ENCODE measurements at places on chromosomes 1 and 21. TPM values are rescaled to one million over a fixed set of nuclear protein-coding genes. Genes with fewer than 3 reads are reported as not detected.
A peak's percentile ranks its signal among the peaks of the same experiment; 100 is the strongest.

Gene CACHD1
- 3.5 TPM for total RNA-seq

DNA sequence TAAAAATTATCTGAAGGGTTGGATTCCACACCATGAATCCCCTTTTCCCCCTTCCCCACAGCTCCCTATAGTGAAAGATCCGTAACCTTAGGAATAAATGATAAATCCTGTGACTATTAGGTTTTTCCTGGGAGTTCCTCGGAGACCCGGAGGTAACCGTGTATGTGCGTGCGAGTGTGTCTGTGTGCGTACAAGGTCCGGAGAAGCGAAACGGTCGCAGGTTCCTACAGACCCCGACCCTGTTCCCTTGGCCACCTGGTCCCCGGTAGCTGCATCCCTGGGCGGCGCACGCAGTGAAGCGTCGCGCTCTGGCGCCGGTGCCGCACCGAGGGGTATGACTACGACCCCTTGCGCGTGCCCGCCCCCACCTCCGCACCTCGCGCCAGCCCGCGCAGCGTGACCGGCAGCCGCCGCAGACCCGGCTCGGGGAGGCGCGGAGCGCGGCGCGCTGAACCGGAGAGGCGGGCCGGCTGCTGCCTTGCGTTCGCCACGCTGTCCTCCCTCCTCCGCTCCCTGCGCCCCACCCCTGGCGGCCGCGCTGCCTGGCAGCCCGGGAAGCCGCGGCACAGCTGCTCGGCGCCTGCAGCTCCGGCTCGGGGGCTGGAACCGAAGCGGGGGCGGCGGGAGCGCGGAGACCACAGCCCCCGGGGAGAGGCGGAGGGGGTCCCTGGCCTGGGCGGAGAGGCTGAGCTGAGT, at the start of gene AK5:
Gene AK5 (plus strand): TSS at position 529 of the 696 bp plus-strand sequence. CDS start 295 bp downstream, outside the sequence.
- peak; percentile 51 for DNase-seq

DNA sequence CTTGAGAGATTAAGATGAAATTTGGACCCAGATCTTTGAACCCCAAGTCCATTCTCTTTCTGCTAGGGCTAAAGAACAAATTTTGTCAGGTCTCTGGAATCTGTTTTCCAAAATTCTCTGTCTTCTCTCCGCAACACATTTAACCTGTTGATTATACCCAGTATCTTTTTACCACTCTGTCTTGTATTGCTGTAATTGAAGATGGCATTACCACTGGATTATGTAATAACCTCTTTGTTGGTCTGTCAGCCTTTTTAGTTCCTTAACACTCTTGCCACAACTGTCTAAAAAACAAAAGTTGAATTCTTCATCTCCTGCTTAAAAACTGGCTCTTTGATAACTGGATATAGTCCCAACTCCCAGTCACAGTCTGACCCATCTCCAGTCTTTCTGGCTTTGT, 3.0 kb downstream of the SRP9 start:
- DNase-seq, result no peak

DNA sequence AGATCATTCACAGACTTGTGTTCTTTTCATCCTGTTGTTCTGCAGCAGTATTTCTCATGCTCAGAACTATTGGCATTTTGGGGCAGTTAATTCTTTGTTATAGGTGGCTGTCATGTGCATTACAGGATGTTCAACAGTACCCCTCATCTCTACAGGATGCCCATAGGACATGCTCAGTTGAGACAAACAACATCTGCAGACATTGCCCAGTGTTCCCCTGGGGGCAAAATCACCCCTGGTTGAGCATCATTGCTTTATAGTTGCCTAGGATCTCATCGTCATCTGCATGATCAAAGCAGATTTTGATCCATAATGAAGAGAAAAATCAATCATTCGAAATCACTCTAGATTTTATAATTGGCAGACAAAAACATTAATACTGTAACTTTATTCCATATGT, 222.5 kb upstream of the CACYBP start:
- no peak for DNase-seq

DNA sequence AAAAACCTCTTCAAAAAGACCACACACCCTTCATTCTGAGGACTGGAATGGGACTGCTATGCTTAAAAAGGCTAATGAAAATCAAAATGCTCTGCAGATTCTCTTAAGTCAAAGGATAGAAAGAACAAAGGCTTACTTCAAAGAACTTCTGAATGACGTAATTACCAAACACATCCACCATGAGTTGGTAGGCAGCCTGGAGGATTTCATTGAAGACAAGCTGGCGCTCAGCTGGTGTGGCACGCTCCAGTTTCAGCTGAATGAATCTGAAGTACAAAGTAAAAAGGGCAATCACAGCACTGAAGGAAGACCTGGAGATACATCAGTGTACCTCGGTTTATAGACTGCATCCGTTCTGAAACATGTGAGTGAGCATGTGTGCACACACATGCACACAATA, 43.5 kb upstream of the SDC3 start:
- no peak for DNase-seq
